ENCODE measurements at places on chromosomes 5 and 9.
A peak's percentile ranks its signal among the peaks of the same experiment; 100 is the strongest.

- no peak for DNase-seq
Measured at GRCh38 chr5:179912951-179913350, 5.3 kb upstream of the TBC1D9B start.

GRCh38 chr5:121299153-121299552, 552.5 kb upstream of the FTMT start:
- no peak for DNase-seq

DNA sequence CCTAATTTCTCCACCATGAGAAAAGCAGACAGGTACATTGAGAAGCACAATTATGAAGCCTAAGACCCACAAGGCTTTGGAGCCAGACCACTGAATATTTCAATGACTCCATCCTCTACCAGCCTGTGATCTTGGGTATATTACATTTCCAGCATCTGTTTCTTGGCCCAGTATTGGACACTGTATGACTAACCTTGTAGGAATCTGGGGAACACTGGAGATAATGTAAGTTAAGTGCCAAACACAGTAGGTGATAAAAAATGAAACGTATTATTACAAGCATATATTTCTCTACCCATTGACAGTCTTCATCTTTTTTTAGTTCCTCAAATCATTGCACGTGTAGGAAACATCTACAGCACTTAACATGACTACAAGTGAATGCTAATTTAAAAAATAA, 28.6 kb upstream of the FEM1C start:
- DNase-seq: no peak

GRCh38 chr9:97710356-97711222, 13.4 kb upstream of the XPA start:
- peak; percentile 12 for DNase-seq

GRCh38 chr9:17291766-17292165, 156.9 kb downstream of the CNTLN start:
- no peak for DNase-seq

DNA sequence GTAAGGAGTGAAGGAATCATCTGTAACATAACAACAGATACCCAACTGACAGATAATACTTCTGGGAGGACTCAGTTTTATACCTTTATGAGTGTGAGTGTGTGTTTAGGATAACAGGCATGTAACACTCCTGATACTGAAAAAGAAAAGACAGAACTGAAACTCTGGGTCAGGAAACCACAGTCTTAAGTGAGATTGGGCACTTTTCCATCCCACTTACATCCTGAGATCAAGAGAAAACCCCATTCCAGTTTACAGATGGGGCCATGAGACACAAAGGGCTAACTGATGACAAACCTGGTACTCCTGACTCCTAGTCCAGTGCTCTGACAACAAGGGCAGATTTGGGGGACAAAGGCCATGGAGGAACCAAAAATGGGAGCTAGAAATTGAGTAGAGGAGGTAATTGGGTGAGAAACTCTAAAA, 18.0 kb downstream of the IL5 start:
- DNase-seq: no peak

GRCh38 chr5:154873791-154874331, 15.4 kb downstream of the CNOT8 start:
- no peak for DNase-seq

DNA sequence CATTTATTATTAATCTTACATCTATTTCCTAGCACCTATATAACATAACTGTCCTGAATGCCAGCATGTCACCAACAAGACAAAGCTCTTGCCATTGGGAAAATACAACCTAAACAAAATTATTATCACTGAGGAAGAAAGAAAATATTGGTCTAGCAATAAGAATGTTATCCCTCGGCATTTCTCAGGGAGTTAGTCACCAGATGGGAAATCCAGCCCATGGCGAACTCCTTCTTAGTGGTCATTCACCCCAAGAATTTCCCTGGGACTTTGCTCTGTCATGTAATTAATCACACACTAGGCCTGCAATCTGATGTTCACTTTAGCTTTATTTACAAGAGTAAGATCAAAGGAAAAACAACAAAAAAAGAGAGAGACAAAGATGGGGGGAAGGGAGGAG, 56.1 kb upstream of the TAS2R1 start:
- DNase-seq: no peak

DNA sequence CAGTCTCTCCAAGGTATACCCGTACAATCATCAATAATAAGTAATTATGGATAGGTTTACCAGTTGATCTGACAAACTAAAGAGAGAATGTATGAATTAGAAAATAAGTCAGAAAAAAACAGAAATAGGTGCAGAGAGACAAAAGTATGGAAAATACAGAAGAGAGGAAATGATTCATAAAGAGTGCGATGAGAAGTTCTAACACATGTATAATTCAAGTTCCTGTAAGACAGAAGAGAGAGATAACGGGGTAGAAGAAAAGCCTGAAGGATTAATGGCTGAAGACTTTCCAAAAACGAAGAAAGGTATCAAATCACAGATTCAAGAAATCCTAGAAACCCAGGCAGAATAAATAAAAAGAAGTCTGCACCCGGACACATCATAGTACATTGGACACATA, 16.2 kb upstream of the SMU1 start:
- no peak for DNase-seq

- DNase-seq: no peak
Measured at GRCh38 chr5:132223861-132224260, 3.8 kb downstream of the P4HA2 start.

GRCh38 chr9:121443981-121444380, 55.7 kb downstream of the GGTA1 start:
- DNase-seq: no peak

GRCh38 chr9:127569886-127570401, 42.1 kb upstream of the STXBP1 start:
- no peak for DNase-seq

GRCh38 chr5:96079075-96079474, 117.4 kb upstream of the ELL2 start:
- DNase-seq: no peak

GRCh38 chr5:27312291-27312893, 274.0 kb upstream of the CDH9 start:
- no peak for DNase-seq

DNA sequence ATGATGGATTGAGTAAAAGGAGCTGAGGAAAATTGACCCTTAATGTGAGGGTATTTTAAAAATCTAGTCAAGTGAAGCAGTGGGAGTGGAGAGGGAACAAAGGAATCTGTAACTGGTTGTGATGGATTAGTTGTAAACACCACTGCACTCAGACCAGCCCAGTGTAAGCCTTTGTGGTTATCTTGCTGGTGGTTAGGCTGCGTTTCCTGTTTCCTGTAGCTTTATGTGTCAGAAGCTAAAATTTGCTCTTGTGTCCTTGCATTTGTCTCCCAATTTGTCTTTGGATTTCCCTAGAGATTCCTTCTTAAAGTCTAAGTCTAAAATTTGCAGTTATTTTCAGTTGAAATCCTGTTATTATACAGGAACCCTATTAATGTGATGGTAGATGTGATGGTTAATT, 6.3 kb downstream of the IFNA21 start:
- DNase-seq: no peak

GRCh38 chr5:2439608-2440007, 311.9 kb downstream of the IRX2 start:
- DNase-seq: no peak

DNA sequence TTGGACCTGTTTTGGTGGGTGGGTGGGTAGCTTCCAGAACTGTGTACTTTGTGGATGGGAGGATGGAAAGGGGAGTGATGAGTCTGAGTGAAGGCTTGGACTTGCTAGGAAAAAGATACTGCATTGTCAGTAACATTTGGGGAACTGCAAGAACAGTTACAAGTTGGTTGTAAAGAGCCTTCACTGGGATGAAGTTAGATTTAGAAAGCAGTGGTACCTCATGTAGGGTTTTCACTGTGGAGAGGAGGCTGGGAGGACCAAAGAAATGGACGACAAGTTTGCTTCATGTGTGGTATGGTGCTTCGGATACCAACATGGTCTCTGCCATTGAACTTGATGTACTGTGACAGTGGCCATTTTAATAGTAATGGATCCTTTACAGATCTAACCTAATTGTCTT, 50.3 kb downstream of the RAD23B start:
- DNase-seq: no peak

GRCh38 chr5:176769911-176770310, 40.4 kb upstream of the UNC5A start:
- DNase-seq: no peak

GRCh38 chr9:19028835-19029451, 4.1 kb downstream of the SAXO1 start:
- peak; percentile 13 for DNase-seq

DNA sequence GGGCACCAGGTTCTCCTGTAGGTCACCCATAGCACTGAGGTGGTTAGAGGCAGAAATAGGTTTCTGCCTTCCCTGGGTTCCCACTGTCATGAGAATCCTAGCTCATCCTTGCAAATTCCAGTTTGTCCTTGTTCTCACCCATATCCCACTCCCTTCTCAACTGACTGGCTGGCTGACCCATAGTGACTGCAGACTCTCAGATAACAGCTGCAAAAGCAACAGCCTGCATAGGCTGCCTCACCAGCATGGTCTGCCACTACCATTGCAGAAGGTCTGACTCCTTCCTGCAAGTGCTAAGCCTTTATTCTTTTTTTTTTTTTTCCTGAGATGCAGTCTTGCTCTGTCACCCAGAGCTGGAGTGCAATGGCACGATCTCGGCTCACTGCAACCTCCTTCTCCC, 194.0 kb downstream of the SEMA6A start:
- no peak for DNase-seq

- DNase-seq: peak; percentile 91
Measured at GRCh38 chr5:132490484-132491367, at the start of gene IRF1. IRF1 (minus strand) TSS chr5:132490773; CDS start chr5:132489478, 1,295 bp downstream.

DNA sequence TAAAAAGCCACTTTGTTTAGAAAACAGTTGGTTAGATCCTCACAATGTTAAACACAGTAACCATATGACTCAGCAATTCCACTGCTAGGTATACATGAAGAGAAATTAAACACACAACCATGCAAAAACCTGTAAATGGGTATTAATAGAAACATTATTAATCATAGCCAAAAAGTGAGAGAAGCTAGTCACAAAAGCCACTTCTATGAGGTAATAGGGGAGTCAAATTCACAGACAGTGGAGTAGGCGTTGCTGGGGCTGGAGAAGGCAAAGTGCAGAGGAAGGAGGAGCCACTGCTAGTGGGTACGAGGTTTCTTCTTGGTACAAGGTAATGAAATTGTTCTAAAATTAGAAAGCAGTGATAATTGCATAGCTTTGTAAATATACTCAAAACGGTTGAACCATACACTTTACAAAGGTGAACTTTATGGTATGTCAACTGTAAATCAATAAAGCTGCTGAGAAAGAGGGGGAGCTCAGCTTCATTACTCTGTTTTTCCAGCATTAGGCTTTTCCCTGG, 364.4 kb downstream of the GADD45G start:
- DNase-seq: no peak

DNA sequence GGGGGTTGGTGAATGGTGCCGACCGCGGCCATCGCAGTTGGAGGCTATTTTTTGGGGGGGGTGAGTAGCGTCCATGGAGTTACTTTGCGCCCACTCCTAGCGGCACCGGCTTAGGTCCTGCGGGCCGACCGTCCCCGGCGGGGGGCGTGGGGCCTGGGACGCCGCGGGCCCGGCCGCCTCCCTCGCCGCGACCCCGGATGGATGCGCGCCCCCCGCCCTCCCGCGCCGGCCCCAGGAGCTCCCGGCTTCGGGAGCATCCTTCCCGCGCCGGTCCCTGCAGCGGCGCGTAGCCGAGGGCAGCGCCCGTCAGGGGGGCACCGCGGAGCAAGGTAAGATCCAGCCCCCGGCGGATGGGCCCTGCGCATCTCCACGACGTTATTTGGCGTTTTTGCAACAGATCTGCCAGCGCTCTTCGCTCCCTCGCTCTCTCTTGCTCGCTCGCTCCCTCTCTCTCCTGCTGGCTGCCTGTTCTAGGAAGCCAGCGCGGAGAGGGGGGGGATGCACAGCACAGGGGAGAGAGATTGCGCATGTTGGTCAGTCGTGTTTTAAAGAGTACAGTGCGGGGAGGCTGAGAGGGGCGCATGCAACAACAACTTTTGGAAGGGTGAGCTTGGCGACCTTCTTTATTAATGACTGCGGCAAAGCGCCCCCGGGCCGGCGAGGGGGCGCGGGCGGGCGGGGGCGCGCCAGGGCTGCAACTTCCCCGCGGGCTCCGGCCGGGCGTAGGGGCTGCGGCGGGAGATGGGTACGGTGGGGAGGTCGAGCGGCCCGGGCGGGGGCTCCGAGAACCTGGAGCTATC, 413 bp downstream of the JADE2 start:
- DNase-seq: peak; percentile 60

DNA sequence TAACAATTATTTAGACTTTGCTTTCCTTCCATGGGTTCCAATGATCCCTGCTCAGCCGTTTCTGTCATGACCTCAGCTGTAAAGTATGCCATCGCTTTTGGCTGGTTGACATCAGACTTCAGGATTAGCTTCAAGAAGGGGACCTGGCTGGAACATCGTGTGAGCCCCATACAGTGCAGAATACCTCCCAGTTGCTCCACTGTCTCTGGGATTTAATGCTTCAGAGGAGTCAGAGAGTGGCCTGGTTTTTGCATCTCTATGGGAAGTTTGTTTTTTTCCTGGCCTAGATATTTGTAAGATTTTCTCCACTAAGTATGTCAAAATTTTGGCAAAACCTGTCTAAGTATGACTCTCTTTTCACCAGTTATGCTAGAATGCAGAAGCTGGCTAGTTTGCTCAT, 216.9 kb downstream of the GABBR2 start:
- no peak for DNase-seq

GRCh38 chr5:154962494-154962893, 21.6 kb downstream of the MRPL22 start:
- no peak for DNase-seq

GRCh38 chr5:151596828-151597539, 5.9 kb upstream of the FAT2 start:
- DNase-seq: no peak

DNA sequence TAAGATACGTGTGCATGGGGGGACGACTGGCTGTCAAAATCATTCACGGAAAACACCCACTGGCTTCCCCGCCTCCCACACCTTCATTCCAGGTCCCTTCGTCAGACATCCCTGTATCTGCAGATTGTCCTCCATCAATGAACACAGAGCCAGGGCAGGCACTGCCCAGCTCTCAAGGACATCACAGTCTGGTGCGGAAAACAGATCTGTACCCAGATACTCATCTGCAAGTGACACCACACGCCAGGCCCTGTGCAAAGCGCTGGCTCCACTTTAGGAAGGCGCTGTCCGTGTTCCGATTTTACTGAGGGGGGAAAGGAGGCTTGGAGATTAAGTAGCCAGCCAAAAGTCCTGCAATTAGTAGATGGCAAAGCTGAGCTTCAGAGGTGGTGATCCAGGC, 72.3 kb downstream of the OLFM1 start:
- DNase-seq: no peak

DNA sequence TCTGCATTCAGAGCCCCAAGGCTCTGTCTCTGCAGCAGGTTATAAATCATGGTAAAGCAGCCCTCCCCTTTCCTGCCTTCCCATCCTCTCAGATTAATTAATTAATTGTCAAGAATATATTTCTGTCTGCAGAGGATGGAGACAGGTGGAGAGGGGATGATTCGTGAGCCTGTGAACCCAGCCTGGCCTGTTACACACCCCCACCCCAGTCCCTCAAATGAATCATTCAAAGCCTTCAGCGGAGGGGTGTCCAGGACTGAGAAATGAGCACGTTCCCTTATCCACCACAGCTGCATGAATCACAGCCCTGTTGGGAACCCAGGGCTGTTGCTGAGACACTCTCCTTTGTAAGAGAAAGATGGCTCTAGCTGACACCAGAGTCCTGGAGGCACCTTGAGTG, 56.0 kb downstream of the NIPAL4 start:
- no peak for DNase-seq
